ENCODE measurements at places on chromosomes 12 and 14.

GRCh38 chr14:64728856-64729255 is 24.6 kb downstream of the PLEKHG3 start:
- DNase-seq = no peak

- DNase-seq = no peak
These were observed 150.6 kb upstream of the TBX3 start for GRCh38 chr12:114834621-114835020.

- DNase-seq = no peak
These were observed 21.0 kb upstream of the PPP1R13B start for GRCh38 chr14:103868242-103868897.

- no peak for DNase-seq
These were observed 506.2 kb upstream of the TBX3 start for GRCh38 chr12:115190010-115190770.

- no peak for DNase-seq
These were observed 38.5 kb downstream of the CCER1 start for GRCh38 chr12:90916516-90916915.

- no peak for DNase-seq
These were observed 36.5 kb upstream of the SFSWAP start for GRCh38 chr12:131674373-131674772.

GRCh38 chr12:107513636-107514400 is 171.8 kb upstream of the PWP1 start:
- no peak for DNase-seq

- DNase-seq = peak; percentile 69
These were observed 39.4 kb downstream of the STAB2 start for GRCh38 chr12:103626498-103626897.

DNA sequence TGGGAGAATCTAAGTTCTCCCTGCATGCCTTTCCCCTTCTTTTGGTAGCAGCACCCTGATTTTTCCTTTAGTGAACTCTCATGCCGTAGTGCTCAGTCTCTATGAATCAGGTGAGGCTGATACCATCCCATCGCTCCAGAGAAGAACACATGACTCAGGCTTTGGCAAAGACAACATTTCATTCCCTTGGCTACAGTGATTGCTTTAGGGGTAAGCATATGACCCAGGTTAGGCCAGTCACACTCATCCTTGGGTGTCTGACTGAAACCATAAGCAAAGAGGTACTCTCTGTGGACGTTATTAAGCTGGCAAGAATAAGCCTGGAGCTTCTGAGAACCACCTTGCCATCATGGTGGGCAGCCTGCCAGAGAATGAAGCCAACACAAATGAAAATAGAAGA is 141.8 kb downstream of the MYRFL start:
- DNase-seq = no peak
